Activated CD8-positive, alpha-beta memory T cell treated with anti-CD3 and anti-CD28 coated beads for 48 hours (primary cell): ENCODE measurements at places on chromosomes 5 and 9.

DNA sequence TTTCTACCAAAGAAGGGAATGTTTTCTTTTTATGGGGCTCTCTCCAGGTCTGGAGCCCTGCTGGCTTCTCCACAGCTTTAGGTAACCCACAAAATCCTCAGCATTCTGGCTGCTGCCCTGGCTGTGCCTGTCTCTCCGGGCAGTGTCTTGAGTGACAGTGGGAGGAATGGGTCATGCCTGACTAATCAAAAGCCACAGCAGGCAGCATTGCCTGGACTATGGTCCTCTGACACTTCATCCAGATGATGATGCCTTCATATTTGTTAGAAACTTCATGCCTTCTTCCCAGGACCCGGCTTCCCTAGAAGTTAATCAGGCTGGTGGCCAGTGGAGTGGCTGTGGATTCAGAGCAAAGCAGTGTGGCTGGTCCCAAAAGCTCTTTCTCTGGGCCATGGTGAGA is 32.2 kb upstream of the TGFBI start:
- no peak for DNase-seq

- DNase-seq, result no peak
These were observed 1.3 kb downstream of the SHC3 start for GRCh38 chr9:89177012-89177943.

- DNase-seq, result no peak
These were observed 299.2 kb downstream of the SPOCK1 start for GRCh38 chr5:137199966-137200365.

- DNase-seq, result peak; percentile 18
These were observed 754 bp downstream of the VDAC1 start for GRCh38 chr5:134003817-134004625.

- DNase-seq, result no peak
These were observed at the start of gene NCS1 for GRCh38 chr9:130172161-130172857. Gene NCS1, plus strand, starts transcription at chr9:130172404. Its CDS starts 260 bp downstream, at chr9:130172664.

GRCh38 chr5:178152491-178153444 is 917 bp downstream of the NHP2 start:
- DNase-seq, result no peak

- DNase-seq, result no peak
These were observed 164.1 kb downstream of the HSD17B3 start for GRCh38 chr9:96137671-96138429.

- no peak for DNase-seq
These were observed 926.9 kb upstream of the EDIL3 start for GRCh38 chr5:85311536-85311935.

DNA sequence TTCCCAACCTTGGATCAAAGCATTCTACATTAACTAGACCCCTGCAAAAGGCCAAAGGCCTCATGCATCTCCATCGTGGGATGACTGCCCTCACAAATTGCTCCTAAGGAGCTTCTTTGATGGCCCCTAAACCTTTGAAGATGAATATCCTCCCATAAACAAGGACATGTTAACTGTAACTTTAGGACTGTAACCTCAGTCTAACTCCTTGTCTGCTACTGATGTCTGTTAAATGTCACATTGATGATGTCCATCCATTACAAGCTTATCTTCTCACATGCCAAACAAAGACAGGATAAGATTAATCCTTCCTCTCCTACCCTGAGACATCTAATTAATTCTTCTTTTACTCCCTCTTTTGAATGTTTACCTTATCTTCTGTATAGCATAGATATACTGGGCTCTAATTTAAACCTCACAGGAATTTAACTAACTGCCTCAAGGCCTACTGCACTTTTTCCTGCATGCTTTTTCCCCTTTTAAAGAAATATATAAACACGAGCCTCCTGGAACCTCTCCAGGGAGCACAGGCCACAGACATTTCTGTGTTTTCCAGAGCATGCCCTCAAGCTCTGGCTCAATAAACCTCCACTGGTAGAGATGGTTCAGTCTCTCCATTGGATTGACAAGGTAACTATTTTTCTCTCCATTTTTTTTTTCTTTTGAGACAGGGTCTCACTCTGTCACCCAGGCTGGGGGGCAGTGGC is 90.6 kb upstream of the SLC25A48 start:
- no peak for DNase-seq

DNA sequence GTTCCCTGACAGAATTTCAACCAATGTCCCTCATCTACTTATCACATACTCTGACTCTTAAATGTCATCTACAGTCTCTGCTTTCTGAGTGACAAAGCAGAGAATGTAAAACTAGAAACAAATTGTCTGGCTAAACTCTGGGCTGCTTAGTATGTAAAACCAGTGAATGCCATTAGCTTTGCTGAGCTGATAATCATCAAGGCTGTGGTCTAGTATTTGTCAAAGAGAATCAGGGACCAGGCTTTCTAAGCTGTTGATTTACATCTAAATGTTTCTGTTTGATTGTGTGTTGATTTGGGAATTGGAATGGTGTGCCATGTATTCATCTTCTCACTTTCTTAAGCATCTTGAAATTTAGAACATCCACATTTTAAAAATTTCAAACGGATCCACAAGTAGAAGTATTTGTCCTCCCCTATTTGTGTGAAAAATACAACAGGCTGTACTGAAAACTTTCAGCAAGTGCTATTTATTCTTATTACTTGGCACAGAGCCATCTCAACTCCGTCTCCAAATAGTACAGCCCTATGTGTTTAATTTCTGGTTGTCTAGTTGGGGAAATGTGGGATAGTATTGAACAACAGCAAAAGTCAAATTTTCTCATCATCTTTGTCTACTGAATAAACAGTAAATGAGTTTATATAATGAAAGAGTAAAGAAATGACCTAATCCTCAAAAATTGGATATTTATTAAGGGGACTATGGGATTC is 251.5 kb downstream of the KCTD16 start:
- DNase-seq, result no peak

DNA sequence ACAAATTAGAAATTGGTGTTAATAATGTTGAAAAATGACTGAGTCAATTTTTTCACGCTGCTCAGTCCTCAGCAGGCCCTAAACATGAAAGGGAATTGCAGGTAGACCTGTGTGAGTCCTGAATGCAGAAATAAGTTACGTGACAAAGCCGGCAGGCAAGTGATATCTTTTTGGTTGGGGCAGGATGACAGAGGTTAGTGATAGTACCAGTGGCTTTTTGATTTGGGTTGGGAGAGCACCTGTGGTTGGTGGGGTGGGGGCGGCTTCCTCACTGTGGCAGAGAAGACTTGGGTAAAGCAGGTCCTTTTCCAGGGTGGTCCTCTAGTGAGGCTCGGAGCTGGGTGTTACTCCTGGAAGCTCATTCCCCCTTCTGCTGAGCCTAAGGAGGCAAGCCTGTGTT is 164.7 kb downstream of the TMEM167A start:
- no peak for DNase-seq

DNA sequence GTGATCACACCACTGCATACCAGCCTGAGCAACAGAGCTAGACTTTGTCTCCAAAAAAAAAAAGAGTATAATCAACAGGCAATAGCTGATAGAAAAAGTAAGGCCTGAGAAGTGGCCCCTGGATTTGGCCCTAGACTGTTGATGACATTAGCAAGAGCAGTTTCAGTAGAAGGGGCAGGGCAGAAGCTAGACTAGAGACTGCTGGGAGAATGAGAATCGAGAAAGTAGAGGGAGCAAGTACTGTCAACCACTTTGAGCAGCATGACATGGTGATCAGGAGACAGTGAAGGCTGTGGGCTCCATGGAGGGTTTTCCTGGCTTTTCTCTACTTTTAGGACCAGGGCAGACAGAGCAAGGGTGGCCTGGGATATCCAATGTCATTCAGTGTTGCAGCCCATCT is 34.9 kb upstream of the B4GALT1 start:
- no peak for DNase-seq

- no peak for DNase-seq
These were observed 15.9 kb downstream of the ABHD17B start for GRCh38 chr9:71895117-71895516.

DNA sequence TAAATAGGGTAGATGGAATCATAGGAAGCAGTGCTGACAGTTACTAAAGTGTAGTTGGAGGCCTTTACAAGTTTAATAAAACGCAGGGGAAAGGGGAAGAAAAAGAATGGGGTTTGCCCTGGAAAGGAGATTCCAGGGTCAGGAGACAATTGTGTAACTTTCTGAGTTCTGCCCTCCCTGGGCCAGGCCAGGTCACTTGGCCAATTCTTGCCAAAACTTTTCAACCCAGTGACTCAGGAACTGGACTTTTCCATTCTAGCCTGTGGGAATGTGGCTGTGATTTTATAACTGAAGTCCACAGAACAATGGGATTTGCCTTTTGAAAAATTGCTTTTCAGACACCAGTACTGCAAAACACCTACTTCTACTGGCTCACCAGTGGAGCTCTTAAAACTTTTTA is 289.8 kb upstream of the ANKRD55 start:
- DNase-seq, result no peak

GRCh38 chr5:125054146-125054545 is 307.7 kb upstream of the ZNF608 start:
- DNase-seq, result no peak

DNA sequence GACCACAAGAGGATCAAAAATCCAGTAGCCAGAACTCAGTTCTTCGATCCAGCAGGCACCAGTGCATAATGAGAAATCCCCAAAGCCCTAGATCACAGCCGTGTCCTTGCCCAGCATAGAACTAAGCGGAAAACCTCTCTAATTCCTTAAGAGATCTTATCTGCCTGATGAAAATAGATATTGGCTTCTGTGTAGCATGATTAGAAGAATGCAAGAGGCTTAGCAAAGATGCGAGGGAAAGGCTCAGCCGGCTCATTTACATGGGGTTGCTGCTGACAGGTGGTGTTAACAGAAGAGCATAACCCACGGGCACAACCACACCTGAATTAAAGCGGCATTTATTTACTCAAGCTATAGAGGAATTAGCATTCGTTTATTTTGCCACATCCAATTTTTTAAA is 400.0 kb upstream of the ADAMTS16 start:
- DNase-seq, result no peak

DNA sequence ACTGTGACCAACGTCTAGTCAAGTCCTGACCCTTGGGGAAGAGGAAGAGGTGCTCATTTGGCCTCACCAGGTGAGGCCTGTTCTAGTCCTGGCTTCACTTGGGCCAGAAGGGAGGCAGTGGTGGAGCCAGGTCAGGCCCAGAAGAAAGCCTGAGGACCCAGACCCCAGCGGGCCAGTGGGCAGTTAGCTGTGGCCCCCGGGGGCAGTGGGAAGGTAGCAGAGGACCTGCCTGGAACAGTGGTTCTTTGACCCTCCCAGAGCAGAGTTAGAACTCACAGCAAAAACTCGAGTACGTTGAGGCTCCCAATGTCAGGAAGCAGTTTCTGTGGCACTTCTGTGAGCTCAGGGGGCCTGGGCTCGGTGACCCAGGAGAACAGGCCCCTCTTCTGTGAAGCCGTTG is 66.0 kb upstream of the GARNL3 start:
- no peak for DNase-seq

GRCh38 chr9:70940605-70941004 is 180.8 kb downstream of the TRPM3 start:
- DNase-seq, result no peak

GRCh38 chr5:80985600-80986228 is 25.6 kb downstream of the RASGRF2 start:
- no peak for DNase-seq

- DNase-seq, result no peak
These were observed 59.7 kb downstream of the CARTPT start for GRCh38 chr5:71778678-71779276.

GRCh38 chr5:32014096-32014745 is 159.9 kb downstream of the GOLPH3 start:
- DNase-seq, result no peak

DNA sequence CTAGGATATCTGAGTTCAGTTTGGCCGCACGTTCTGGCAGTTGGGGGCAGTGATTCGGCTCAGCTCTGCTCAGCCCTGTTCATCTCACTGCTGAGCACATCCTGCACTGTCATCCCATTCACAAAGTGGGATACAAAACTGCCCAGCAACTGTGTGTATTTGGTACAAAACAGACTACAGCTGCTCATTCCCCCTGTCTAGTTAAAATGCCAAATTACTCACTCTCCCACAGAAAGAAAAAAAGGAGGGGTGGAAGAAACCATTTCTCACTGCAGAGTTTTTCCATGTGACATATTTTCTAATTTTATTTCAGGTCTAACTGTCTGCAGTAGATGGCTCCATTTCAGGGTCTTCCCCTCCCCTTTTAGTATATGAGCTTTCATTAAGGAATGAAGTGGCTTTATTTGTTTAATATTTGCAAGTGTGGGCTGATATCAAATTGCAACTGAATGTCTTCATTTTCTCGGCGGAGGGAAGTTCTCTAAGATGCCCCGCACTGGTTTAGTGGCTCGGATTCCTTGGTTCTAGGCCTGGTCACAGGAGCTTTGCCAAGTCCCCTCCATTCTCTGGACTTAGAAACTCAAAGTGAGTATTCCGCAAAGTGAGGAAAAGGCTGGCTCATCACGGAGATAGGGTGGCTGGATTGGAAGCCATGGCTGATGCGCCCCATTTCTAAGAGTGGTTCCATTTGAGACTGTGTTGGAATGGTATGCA is 14.7 kb downstream of the COL15A1 start:
- DNase-seq, result no peak

DNA sequence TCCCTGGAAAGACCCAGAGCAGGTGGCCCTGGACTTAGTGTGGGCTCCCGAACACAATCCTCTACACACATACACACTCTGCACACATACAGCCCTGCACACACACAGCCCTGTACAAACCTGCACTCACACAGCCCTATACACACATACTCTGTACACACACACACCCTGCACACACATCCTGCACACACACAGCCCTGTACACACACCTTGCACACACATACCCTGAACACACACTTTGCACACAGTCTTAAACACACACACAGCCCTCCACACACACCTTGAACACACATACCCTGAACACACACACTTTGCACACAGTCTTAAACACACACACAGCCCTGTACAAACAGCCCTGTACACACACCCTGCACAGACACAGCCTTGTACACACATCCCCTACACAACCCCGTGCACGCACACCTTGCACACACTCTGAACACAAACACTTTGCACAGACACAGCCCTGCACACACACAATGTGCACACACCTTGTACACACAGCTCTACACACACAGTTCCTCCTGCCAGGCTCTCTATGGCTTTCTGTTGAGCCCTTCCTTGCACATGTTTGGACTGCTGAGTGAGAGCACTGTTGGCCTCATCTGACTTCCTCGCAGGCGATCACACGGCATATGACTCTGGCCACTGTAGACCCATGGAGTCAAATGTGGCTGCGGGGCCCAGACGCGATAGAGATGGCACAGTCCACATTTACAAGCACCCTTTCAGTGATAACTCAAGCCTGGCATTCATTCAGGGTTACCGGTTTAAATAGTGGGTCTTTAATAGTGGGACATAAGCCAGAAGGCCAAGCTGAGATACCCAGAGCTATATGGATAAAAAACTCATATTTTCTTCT is 245.7 kb upstream of the IRX1 start:
- DNase-seq, result no peak
